HL-60 (cell line): ENCODE measurements at places on chromosomes 6 and 20.

DNA sequence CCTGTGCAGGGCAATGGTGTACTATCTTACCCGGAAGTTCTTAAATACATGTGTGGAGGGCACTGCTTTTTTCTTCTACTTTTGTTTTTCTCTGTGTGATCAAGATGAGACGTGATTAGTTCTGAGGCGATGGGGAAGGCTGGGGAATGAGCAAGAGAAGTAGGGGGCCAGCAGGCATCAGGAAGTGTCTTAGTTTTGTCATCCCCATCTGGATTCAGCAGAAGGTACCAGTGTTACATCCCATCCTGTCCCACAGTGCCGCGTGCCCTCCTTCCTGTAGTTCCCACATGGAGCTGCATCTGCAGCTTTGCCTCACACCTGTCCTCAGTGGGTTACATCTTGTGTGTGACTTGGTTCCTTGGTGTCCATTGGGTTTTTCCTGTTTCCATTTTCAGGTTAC lies 86.9 kb downstream of the FNDC1 start:
- DNase-seq = no peak

DNA sequence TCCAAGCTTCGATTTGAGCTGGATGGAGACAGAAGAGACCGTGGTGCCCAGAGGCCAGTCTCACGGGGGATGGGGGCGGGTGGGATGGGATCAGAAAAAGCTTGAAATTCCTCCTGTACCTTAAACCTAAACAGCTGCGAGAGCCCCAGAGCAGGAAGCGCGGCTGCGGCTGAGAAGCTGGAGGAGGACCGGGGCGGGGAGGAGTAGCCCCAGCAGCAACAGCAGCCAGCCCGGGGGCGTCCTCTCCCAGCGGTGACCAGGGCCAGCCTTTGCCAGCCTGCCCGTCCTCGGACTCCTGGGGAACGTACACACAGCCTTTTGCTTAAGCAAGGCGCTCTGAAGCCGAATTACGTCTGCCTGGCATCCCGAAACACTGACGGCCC lies 17.4 kb upstream of the PRDM13 start:
- no peak for DNase-seq

DNA sequence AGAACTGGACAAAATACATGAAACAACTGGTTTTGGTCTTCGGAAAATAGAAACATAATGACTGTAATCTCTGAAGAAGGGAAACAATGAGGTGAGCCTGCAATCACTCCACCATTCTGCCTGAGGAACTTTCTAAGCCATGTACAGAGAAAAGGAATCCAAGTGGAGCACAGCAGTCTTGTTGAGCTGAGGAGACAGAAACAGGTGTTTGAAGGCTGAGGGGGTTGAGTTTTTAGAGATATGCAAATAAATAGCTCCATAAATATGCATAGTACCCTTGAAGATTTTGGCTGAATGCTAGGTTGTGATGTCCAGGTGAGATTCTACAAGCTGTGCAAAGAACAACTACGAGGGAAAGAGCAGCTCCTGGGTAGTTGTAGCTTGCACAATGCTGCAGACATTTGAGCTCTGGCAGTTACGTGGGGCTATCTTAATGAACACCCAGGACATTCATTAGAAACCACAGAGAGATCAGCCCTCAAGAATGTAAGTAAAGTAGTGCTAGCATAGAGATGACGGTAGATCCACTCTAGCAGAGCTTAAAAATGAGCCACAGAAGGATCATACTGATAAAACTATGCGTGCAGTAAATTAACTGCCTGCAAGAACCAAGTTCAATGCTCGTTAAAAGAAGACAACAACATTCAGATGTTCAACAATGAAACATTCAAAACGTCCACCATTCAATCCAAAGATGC lies 24.3 kb downstream of the TUBB2B start:
- DNase-seq = no peak

DNA sequence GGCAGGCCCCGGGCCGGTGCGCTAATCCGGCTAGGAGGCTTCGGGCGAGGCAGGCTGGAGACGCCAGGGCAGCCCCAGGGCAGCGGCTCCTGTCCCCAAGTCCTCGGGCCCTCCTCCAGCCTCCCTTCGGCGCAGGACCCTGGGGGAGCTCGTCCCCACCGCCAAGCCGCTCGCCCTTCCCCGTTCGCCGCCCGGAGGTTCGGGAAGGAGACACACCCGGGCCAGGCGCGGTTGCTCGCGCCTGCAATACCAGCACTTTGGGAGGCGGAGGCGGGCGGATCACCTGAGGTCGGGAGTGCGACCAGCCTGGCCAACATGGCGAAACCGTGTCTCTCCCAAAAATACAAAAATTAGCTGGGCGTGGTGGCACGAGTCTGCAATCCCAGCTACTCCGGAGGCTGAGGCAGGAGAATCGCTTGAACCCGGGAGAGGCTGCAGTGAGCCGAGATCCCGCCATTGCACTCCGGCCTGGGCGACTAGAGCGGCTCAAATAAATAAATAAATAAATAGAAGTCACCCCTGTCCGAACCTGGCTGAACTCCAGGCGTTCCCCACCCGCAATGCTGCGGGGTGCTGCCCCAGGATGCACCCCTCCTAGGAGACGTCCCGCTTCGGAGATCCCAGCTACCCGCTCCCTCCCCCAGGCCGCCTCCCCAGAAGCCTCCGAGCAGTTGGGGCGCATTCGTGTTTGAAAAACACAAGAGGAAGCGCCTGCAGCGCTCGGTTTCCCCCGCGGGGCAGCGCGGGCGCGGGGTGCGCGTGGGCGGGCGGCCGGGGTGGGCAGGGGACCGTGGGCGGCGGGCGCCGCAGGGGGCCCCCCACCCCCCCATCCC lies 27.5 kb downstream of the SERPINB9 start:
- DNase-seq = peak; percentile 39

GRCh38 chr6:151616091-151616513 lies 122.3 kb downstream of the CCDC170 start:
- no peak for DNase-seq

GRCh38 chr6:144349690-144350527 lies 64.8 kb downstream of the UTRN start:
- peak; percentile 76 for DNase-seq

DNA sequence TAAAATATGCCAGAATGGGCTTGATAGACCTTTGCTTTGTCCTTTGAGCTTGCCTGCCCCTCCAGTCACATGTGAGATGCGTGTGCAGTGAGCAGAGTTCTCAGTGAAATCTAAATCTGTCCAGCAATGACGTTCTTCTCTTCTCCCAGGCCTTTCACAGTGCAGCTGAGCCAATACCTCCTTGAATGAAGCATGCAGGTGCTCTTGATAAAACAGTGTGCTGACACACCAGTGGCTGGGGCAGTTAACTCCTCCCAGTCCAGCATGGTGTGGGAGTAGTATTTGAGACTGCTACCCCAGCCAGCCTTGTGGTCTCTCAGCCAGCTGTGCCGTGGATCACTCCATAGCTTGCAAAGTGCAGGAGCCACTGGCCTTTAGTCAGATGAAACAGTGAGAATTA lies 240.5 kb downstream of the FARS2 start:
- no peak for DNase-seq

- DNase-seq = peak; percentile 67
These were observed 185.8 kb upstream of the TENT5A start for GRCh38 chr6:81938014-81938856.

GRCh38 chr6:13432526-13433184 lies 54.7 kb downstream of the GFOD1 start:
- DNase-seq = no peak

- no peak for DNase-seq
These were observed 95.7 kb downstream of the COL21A1 start for GRCh38 chr6:56151609-56152224.

- DNase-seq = no peak
These were observed 11.4 kb upstream of the PDE10A start for GRCh38 chr6:165674155-165675029.

- no peak for DNase-seq
These were observed 66.2 kb upstream of the EYA2 start for GRCh38 chr20:46828471-46828870.

GRCh38 chr6:168525114-168525513 lies 84.1 kb downstream of the SMOC2 start:
- DNase-seq = no peak

DNA sequence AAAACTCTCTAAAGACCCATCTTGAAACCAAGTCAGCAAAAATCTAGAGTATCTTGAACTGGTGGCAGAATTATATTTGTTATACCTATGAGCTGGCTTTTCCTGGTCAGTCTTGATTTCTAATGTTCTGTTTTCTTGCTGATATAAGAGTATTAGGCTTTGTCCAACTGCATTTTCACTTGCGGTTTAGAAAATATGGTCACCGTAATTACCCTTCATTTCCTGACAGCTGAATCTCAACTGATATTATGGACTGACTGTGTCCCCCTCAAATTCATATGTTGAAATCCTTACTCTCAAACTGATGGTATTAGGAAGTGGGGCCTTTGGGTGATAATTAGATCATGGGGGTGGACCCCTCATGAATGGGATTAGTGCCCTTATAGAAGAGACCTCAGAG lies 72.1 kb downstream of the TXLNB start:
- no peak for DNase-seq

- DNase-seq = no peak
These were observed 12.5 kb upstream of the BCKDHB start for GRCh38 chr6:80094017-80094416.

DNA sequence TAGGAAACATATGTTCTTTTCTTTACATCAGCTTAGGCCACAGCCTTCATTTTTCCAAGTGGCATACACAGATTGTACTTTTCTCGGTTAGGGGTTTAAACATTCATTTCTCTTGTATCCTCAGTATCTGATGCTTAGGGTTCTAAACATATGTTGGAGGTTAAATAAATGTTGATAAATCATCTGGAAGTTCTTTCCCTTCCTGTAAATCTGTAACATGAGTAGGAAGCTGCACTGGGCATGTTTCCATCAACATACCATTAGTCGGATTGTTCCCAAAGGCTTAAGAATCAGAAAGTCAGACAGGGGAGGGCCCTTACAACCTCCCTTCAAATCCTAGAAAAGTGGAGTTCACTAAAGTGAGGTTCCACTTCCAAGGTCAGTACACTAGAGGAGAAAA lies 54.8 kb upstream of the BCLAF1 start:
- no peak for DNase-seq

- DNase-seq = no peak
These were observed 22.2 kb upstream of the MTRF1L start for GRCh38 chr6:153024709-153025017.

DNA sequence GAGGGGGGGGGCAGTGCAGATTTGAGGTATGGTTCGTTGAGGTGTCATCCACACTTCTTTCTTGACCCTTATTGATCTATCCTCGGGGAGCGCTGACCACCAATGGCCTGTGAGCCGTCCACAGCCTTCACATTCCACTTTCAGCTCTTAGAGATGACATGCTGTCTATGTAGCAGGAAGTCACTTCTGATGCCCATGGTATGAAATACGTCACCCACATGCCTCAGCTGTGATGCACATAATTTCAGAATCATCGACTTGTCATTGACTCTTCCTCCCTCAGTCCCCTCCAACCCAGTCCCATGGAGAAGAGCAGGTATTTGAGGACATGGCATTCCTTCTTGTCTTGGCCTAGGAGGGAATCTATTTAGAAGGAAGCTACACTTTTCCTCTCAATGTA lies 4.7 kb upstream of the ADGRF5 start:
- DNase-seq = no peak

- no peak for DNase-seq
These were observed 253.4 kb downstream of the GMPR start for GRCh38 chr6:16491666-16492313.

- no peak for DNase-seq
These were observed 88.2 kb downstream of the NOL4L start for GRCh38 chr20:32496811-32497533.

GRCh38 chr6:109897025-109897424 lies 81.1 kb upstream of the GPR6 start:
- no peak for DNase-seq

- DNase-seq = no peak
These were observed 131.1 kb downstream of the LRRC1 start for GRCh38 chr6:53925891-53926290.

DNA sequence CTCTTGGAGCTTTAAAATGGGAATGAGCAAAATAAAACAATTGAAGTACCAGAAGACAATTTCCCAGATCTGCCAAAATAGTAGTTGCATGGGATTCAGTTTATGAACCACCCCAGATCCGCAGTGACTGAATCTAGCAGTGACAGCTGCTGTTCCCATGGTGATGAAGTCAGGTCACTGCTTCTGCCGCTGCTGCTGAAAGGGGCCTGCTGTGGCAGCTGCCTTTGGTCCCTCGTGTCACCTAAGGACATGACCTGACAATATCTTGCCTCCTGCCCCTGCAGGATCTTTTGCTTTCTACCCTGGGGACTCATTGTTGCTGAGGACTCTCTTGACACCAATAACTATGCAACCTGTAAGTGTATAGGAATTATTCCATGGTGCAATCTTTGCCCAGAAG lies 34.3 kb upstream of the OGFRL1 start:
- no peak for DNase-seq

- peak; percentile 53 for DNase-seq
These were observed 9.1 kb upstream of the SPATS1 start for GRCh38 chr6:44333273-44333919.

DNA sequence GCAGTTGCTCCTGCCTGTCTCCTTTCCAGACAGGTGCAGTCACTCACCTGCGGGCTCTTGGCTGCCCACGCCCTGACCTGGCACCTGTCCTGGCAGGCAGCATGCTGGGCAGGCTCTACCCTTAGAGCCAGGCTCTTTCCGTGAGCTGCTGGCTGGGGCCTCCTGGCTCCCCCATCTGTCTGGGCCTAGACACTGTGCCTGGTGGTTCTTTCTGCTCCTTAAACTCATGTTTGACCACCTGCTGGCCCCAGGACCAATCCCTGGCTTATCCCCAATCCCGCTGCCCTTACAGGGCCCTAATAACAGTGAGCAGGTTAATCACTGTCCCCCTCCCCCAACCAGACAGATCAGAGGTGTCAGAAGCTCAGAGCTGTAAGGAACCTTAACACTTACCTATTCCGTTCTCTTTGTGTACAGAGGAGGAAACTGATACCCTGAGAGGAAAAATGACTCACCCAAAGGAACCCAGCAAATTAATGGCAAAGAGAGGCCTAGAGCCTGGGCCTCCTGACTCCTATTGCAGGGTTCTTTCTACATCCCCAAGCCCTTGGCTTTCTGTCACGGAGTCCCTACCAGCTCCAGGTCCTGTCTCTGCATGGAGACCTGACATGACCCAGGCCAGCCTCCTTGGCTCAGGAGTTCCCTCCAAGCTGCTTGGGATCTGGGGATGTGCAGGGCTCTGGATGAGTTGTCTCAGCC lies 54.7 kb downstream of the RAB44 start:
- no peak for DNase-seq

DNA sequence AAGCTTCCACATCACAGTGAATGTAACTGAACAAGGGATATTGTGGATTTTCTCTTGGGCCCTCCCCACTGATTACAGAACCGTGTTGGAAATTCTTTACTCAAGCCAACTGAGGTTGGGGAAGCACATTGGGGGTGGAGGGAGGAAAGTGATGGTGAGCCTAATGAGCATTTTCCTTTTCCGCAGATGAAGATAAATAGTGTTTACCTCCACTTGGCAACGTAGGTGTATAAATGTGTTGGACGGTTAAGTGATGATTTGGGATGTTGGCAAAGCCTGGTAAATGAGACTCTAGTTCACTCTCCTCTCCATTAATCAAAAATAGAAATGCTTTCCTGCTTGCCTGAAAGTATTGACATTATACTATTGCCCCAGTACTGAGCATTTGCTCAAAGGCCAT lies 27.1 kb upstream of the NRN1 start:
- DNase-seq = no peak

GRCh38 chr6:135088818-135089809 lies 34.5 kb upstream of the HBS1L start:
- peak; percentile 73 for DNase-seq

- DNase-seq = no peak
These were observed 11.1 kb downstream of the SLCO4A1 start for GRCh38 chr20:62653373-62653772.
